Progenitor cell of endocrine pancreas (in vitro differentiated cells): ENCODE measurements at places on chromosomes 4 and X.

GRCh38 chr4:113444386-113444785 is 317.2 kb downstream of the CAMK2D start:
- no peak for DNase-seq

DNA sequence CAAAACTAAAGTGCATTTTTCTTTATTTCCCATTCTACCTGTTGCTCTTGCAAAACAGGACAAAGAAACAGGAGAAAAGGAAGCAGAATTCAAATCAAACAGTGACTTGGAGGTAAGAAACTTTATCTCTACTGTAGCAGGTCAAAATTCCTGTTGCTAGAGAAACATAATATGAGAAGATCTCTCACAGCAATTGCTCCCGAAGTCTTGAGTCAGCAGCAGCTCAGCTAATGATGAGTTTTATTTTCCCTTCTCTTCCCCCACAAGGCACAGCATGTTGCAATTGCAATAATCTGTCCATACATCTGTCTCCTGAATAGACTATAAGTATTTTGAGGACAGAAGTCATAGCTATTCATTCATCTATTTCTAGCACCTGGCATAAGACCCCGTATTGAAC is 112.7 kb downstream of the CLNK start:
- no peak for DNase-seq

DNA sequence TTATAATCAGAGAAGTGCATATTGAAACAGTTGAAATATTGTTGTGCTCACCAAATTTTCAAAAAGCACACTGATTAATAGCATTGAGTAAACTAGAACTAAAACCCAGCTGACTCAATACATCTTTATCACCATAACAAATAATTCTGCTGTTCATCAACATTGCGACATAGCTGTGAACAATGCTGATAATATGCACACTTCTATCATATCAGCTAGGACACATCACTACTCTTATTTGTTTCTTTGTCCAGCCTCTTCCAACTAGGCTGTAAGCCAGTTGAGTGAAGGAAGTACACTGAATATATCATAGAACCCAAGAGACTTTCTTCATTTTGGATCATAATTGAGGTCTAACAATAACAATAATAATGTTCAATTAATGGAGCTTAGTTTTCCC is 349.7 kb downstream of the IQCM start:
- DNase-seq, result no peak

DNA sequence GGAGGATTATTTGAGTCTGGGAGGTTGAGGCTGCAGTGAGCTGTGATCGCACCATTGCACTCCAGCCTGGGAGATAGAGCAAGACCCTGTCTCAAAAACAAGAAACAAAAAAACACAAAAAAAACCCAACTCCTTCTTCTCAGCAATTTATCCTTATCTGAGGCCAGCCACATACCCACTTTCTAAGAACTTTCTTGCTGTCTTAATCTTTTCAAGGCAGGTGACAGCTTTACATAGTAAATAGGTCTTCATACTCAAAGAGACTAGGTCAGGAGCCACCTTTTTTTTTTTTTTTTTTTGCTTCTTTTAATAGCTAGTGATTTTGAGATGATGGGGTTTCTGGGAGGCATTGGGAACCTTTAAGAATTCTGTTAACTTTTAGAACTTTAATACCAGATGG is 26.1 kb upstream of the ZCCHC13 start:
- no peak for DNase-seq

DNA sequence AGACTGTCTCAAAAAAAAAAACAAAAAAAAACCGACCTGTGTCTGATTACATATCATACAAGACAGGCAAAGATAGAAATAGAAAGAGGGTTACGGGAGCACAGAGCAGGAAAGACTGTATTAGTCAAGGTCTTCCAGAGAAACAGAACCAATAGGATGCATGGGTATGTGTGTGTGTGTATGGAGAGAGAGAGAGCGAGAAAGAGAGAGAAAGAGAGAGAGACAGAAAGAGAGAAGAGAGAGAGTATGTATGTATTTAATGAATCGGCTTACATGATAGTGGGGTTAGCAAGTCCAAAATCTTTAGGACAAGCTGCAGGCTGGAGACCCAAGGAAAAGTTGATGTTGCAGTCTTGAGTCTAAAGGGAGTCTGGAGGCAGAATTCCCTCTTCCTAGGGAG is 7.5 kb upstream of the DDX3X start:
- no peak for DNase-seq
